ENCODE measurements at places on chromosomes 2 and 18. TPM values are rescaled to one million over a fixed set of nuclear protein-coding genes. Genes with fewer than 3 reads are reported as not detected.
A peak's percentile ranks its signal among the peaks of the same experiment; 100 is the strongest.

DNA sequence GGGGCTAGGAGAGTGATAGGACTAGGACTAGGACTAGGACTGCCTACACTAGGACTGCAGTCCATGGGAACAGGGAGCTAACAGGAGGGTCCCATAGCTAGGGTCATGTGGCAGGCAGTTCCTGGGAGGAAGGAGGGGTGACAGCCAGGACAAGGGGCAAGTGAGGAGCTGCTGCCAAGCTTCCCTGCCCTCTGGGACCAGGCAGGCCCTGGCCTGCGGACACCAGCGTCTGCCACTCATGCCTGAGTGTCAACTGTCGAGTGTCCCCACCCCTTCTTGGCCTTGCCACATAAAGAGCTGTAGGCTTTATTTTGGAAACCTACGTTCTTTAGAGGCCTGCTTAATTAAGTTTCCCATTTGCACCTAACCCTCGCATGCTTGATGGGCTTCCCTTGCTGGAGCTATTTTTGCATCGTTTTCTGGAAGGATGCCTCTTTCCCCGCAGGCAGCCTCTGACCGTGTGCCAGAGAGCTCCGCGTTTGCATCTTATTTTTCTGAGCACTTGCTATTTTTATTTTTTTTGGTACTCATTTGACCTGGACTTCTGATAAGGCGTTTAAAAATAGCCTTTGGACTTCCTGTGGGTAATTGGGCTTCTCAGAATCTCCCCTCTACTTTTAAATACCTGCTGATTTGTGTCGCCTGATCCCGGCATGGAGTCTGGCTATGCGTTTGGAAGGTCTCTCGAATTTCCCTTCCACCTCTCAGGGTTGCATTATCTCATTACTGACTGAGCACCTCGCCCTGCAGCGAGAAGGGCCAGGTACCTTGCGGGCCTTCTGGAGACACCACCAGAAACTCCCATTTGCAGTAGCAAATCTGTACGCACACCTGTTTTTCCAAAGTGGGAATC is 66.4 kb downstream of the SH3RF3 start:
- H3K27me3 ChIP-seq: no peaks in the 10 kb centered on the region
- no peaks in the 10 kb centered on the region for H3K36me3 ChIP-seq
- H3K27ac ChIP-seq: peak overlapping the region; percentile 54
- H3K4me1 ChIP-seq: no peaks in the 10 kb centered on the region

DNA sequence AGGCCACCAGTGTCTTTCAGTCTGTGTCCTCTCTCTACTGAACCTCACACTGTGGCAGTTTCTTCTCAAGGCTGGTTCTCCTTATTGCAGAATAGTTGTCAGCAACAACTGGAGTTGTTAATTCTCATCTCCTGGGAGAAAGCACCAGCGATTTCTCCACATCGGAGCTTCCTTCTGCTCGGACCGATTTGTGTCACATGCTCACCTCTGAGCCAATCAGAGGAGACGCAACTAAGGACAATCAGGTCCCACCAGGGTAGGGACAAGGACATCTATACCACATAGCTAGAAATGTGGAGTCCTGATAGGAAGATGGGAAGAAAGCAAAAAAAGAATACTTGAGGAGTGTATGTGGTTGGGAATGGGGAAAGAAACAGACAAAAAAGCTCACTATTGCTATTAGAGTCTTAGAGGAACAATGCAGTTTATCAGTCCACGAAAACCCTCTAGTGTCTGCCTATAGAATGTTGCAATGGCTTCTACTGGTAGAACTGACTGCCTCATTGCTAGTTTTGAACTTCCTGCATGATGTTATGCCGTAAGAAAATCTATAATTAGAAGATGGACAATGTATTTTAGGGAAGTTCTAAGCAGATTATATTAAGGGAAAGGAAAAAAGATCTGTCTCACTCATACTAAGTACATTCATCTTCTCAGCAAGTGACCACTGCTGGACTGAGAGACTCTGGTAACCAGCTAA is 169.7 kb downstream of the CDCA7 start:
- H3K36me3 ChIP-seq: no peaks in the 10 kb centered on the region
- H3K27ac ChIP-seq: peak overlapping the region; percentile 1
- H3K27me3 ChIP-seq: no peaks in the 10 kb centered on the region
- H3K4me1 ChIP-seq: no peaks in the 10 kb centered on the region
- no peak for DNase-seq

DNA sequence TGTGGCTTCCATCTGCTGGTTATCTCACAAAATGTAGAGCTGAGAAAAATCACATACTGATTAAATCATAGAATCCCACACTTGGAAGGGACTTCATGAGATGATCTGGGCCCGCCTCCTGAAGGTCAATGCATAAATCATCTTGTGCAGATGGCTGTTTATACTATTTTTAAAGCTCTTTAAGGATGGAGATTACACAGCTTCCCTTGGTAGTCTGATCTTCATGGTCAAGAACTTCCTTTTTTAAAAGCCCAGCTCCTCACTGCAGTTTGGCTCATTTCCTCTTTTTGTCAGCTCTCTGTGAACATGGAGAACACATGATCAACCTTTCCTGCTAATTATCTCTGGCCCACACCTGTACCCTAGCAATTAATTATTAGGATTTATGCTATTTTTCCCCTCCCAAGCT is 25.9 kb downstream of the GCG start:
- peaks cover 3% of the 10 kb centered on the region for H3K27me3 ChIP-seq
- DNase-seq: no peak
- no peak overlapping the region for H3K4me3 ChIP-seq

DNA sequence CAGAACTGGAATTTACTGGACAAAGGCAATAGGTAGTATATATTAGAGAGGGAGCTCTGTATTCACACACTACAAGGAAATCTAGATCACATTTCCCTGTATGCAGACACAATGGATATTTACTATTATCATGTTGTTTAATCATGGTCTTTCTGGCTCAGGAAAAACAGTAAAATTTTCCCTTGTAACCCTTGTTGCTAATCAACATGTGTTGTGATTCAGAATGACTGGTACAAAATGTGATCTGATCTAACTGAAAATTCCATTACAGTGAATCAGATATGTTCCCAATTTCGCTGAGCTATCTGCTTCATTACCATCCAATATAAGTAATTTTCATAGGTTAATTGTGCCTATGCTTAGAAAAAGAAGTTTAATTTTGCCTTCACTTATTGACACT is 1109.7 kb downstream of the LRP1B start:
- H3K27ac ChIP-seq: no peak overlapping the region
- no peaks in the 10 kb centered on the region for H3K27me3 ChIP-seq
- DNase-seq: no peak
- no peaks in the 10 kb centered on the region for H3K36me3 ChIP-seq

DNA sequence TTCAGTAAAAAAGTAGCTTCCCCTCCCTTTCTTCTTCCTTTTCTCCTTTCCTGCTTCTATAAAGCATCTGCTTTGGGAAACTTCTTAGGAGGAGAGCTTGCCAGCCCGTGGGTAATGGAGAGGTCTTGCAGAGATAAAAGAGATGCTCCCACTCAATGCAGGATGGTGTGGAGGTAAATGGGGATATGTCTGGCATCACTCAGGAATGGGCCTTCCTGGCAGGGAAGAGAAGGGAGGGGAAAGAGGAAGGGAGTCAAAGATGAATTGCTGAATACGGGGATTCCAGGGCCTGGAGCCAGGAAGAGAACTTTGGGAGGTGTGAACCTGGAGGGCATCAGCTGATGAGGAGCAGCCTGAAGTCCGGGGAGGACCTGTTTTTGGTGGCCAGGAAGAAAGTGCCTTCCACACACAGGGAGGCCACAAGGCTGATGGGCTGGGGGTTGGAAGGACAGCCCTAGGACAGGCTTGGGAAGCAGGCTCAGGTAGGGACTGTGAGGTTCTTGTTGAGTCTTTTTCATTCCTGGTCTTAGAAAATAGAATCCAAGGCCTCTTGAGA is 25.2 kb downstream of the IL1B start:
- no peaks in the 10 kb centered on the region for H3K4me1 ChIP-seq
- H3K27me3 ChIP-seq: no peaks in the 10 kb centered on the region
- no peak for DNase-seq
- no peaks in the 10 kb centered on the region for H3K36me3 ChIP-seq
- no peak overlapping the region for H3K4me3 ChIP-seq

DNA sequence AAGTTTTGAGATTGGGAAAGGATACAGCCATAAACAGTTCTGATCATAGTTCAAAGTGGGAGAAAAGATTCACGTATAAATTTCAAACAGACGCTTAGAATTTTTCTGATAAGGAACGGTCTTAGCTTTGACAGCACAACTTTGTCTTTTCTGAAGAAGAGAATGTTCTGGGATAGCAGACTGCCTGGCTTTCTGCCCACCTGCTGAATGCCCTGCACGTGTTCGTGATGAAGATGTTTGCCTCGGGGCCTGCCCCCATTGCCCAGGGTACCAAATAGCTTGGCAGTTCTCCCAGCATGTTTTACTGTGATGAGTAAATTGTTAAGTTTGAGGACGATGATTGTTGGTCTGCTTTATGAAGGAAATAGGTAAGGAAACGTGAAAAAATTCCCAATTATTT is 4.6 kb downstream of the MRPL33 start:
- no peaks in the 10 kb centered on the region for H3K36me3 ChIP-seq
- no peaks in the 10 kb centered on the region for H3K4me1 ChIP-seq
- peak overlapping the region; percentile 94 for H3K27ac ChIP-seq
- no peak for DNase-seq
- no peaks in the 10 kb centered on the region for H3K27me3 ChIP-seq

- no peaks in the 10 kb centered on the region for H3K27me3 ChIP-seq
- H3K4me3 ChIP-seq: no peak overlapping the region
- DNase-seq: no peak
- H3K36me3 ChIP-seq: peaks cover 15% of the 10 kb centered on the region
- H3K27ac ChIP-seq: no peak overlapping the region
- H3K4me1 ChIP-seq: peaks cover 33% of the 10 kb centered on the region
These were observed 2.2 kb downstream of the STAMBP start for GRCh38 chr2:73830871-73831401.

- H3K36me3 ChIP-seq: no peaks in the 10 kb centered on the region
- no peak for DNase-seq
- no peaks in the 10 kb centered on the region for H3K27me3 ChIP-seq
- no peak overlapping the region for H3K4me3 ChIP-seq
These were observed 28.4 kb upstream of the DTNB start for GRCh38 chr2:25701801-25702200.

GRCh38 chr2:207387001-207387571 is 142.7 kb upstream of the CREB1 start:
- H3K4me1 ChIP-seq: no peaks in the 10 kb centered on the region
- no peak for DNase-seq
- H3K27ac ChIP-seq: no peak overlapping the region

DNA sequence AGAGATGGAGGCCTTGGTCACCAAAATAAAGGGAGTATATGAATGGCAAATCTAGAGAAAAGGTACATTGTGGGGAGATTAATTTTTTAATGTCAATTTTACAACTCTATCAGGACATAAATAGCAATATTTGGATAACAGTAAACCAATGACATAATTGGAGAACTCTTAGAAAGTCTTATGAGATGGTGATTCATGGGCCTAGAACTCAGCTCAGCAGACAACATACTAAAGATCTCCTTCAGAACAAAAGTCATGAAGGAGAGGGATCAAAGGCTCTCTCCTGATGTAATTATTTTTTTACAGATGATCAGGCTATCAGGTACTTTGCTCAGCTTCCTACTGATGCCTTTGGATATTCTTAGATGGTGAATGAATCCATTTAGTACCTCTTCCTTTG is 90.0 kb downstream of the CRACDL start:
- no peaks in the 10 kb centered on the region for H3K36me3 ChIP-seq
- no peaks in the 10 kb centered on the region for H3K27me3 ChIP-seq
- H3K4me3 ChIP-seq: no peak overlapping the region
- no peaks in the 10 kb centered on the region for H3K4me1 ChIP-seq

- H3K27ac ChIP-seq: peak overlapping the region; percentile 10
- H3K36me3 ChIP-seq: peaks cover 30% of the 10 kb centered on the region
- H3K4me3 ChIP-seq: no peak overlapping the region
- H3K27me3 ChIP-seq: no peaks in the 10 kb centered on the region
These were observed 265.3 kb downstream of the TWIST2 start for GRCh38 chr2:239113171-239113570.

- H3K27me3 ChIP-seq: no peaks in the 10 kb centered on the region
- DNase-seq: no peak
- peak overlapping the region; percentile 81 for H3K27ac ChIP-seq
- no peaks in the 10 kb centered on the region for H3K36me3 ChIP-seq
- H3K4me3 ChIP-seq: no peak overlapping the region
These were observed 287.0 kb upstream of the CCDC68 start for GRCh38 chr18:55246278-55246677.

DNA sequence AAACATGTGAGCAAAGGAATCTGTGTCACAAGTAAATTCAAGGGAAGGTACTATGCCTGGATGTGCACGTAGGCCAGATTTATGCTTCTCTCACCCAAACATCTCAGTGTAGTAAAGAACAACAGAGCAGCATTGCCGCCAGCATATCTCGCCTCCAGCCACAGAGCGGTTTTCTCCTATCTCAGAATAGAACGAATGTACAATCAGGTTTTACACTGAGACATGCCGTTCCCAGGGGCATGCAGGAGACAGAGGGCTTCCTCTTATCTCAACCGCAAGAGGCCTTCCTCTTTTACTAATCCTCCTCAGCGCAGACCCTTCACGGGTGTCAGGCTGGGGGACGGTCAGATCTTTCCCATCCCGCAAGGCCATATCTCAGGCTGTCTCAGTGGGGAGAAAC is 175.3 kb downstream of the RPIA start:
- H3K4me3 ChIP-seq: no peak overlapping the region
- DNase-seq: no peak
- H3K36me3 ChIP-seq: no peaks in the 10 kb centered on the region
- H3K4me1 ChIP-seq: no peaks in the 10 kb centered on the region

GRCh38 chr2:162890690-162891311 is 52.2 kb upstream of the KCNH7 start:
- no peaks in the 10 kb centered on the region for H3K36me3 ChIP-seq
- H3K4me3 ChIP-seq: no peak overlapping the region
- no peaks in the 10 kb centered on the region for H3K4me1 ChIP-seq

GRCh38 chr2:84873350-84873749 is 7.5 kb downstream of the TRABD2A start:
- H3K36me3 ChIP-seq: no peaks in the 10 kb centered on the region
- no peaks in the 10 kb centered on the region for H3K27me3 ChIP-seq
- no peak overlapping the region for H3K27ac ChIP-seq
- H3K4me3 ChIP-seq: no peak overlapping the region
- H3K4me1 ChIP-seq: no peaks in the 10 kb centered on the region
- DNase-seq: no peak

Gene CTAGE1
- 0.08 TPM for total RNA-seq

Gene UGT1A3
- total RNA-seq: not detected
